CD4-positive, alpha-beta memory T cell (primary cell): ENCODE measurements at places on chromosomes 6 and 20. TPM values are rescaled to one million over a fixed set of nuclear protein-coding genes. Genes with fewer than 3 reads are reported as not detected.

Gene PEX6
- 40.5 TPM for total RNA-seq

- H3K27me3 ChIP-seq = peaks cover 14% of the 10 kb centered on the region
- no peak for DNase-seq
Measured at GRCh38 chr6:136550045-136550329, 235 bp downstream of the MAP7 start.

DNA sequence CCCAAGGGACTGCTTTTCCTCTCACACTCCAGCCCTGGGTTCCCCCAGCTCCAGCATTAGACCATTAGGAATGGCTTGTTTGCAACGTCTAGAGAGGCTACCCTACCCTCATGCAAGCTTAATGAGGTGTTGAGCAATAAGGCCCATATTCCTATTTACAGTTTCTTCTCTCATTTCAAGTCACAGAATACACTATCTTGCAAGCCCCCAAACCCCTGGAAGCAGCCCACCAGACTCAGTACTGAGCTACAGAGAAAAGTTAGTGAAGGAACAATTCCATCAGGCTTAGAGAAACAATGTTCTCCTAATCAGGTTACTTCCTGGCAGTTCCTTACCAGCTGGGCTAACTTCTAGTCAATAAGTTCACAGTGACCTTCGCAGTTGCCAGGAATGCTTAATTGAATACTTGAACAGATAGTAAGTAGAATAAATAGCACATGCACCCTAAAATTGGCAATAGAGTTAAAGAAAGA lies 606.5 kb upstream of the NOX3 start:
- H3K4me3 ChIP-seq = no peak overlapping the region
- H3K27ac ChIP-seq = no peak overlapping the region
- no peaks in the 10 kb centered on the region for H3K36me3 ChIP-seq

GRCh38 chr6:169427856-169428255 lies 174.2 kb upstream of the THBS2 start:
- H3K27me3 ChIP-seq = no peaks in the 10 kb centered on the region
- no peak overlapping the region for H3K4me3 ChIP-seq
- no peak for DNase-seq
- H3K4me1 ChIP-seq = no peaks in the 10 kb centered on the region
- H3K27ac ChIP-seq = no peak overlapping the region

- H3K4me3 ChIP-seq = no peak overlapping the region
- no peak overlapping the region for H3K27ac ChIP-seq
- no peak for DNase-seq
- H3K4me1 ChIP-seq = peaks cover 78% of the 10 kb centered on the region
- no peaks in the 10 kb centered on the region for H3K27me3 ChIP-seq
Measured at GRCh38 chr6:106535012-106535411, 94.3 kb downstream of the RTN4IP1 start.

DNA sequence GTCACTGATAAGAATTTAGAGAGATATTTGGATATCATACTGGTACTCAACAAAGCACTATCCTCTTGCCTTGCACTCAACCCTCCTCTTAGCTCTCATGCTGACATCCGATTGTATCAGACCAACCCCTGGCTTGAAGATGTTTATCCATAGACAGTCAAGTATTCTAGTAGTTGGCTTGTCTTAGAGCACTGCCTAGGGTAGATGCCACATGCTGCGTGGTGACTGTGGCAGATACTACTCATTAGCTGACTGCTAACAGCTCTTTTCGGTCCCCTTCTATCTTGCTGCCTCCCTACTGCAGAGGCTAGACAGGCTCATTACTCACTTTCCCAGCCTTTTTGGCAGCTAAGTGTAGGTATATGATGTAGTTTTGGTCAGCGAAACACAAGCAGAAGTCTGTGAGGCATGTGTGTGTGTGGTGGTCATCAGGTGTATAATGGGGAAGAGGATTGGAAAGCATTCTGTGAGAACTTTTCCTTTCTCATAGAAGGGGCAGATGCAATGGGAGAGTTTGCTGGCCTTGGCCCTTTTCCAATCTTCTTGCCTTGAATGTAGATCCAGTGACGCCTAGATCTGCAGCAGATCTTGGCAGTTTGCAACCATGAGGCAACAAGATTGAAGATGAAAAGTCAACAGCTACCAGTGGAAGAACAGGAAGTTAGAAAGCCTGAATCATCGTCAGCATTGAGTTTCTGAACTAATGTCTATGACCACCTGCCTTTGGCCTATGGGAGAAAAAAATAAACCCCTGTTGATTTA lies 4.4 kb upstream of the IFNGR1 start:
- H3K36me3 ChIP-seq = no peaks in the 10 kb centered on the region
- H3K27me3 ChIP-seq = no peaks in the 10 kb centered on the region
- no peak overlapping the region for H3K4me3 ChIP-seq
- no peak for DNase-seq
- peaks cover 60% of the 10 kb centered on the region for H3K4me1 ChIP-seq

Gene MANEA
- 13.0 TPM for total RNA-seq

GRCh38 chr6:132961122-132961521 lies 146.8 kb downstream of the RPS12 start:
- no peaks in the 10 kb centered on the region for H3K27me3 ChIP-seq
- no peaks in the 10 kb centered on the region for H3K4me1 ChIP-seq
- no peaks in the 10 kb centered on the region for H3K36me3 ChIP-seq
- H3K4me3 ChIP-seq = no peak overlapping the region
- no peak overlapping the region for H3K27ac ChIP-seq
- no peak for DNase-seq
